ENCODE measurements at places on chromosomes 4 and X.
A peak's percentile ranks its signal among the peaks of the same experiment; 100 is the strongest.

DNA sequence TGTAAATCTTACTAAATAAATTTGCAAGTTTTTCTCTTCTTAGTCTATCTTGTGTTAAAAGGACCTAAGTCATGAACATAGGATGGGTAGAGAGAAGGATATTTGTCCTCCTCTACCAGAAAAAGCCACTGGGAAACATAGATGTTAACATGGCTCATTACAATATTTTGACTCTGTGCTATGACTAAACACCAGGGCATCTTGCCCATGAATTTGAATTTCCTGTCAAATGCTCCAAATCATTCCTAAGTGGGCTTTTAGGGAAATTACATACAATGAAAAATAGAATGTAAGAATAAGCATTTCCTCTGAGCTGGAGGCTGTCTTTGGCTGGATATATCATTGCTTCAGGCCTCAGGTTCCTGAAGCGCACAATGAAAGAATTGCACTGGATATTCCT is 39.1 kb downstream of the ANOS1 start:
- DNase-seq: no peak

GRCh38 chrX:2705046-2705832 is 14.1 kb downstream of the CD99 start:
- no peak for DNase-seq

DNA sequence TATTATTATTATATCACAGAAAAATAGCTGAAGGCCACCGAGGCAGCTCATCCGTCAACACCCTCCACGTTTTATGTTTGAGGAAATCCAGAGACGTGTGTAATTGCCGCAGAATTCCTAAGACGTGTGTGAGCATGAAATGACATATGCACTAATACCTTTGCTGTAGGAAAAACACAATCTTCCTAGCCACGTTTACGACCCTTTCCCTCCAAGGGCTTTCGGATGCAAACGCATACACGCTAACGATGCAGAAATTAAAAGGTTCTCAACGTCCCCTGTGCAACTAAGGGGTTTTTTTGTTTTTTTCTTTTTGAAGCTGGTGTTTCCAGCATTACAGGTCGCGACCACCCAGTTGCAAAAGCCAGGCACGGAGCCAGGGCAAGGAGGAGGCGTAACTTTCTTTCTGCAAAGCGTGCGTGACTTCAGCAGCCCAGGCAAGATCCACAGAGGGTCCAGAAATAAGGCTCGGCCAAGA is 33.8 kb downstream of the CRLF2 start:
- DNase-seq: peak; percentile 42

DNA sequence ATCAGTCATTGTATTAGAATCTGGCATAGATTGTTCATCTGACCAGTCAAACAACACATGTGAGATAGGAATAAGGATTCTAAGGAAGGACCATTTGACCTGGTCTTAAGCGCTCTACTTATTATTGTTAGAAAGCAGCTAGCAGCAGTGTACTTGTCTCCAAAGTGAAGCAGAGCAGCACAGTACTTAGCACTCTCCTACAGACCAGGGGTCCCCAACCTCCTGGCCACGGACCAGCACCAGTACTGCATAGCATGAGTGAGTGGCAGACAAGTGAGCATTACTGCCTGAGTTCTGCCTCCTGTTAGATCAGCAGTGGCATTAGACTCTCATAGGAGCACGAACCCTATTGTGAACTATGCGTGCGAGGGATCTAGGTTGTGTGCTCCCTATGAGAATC is 135.9 kb upstream of the SPRY1 start:
- no peak for DNase-seq

DNA sequence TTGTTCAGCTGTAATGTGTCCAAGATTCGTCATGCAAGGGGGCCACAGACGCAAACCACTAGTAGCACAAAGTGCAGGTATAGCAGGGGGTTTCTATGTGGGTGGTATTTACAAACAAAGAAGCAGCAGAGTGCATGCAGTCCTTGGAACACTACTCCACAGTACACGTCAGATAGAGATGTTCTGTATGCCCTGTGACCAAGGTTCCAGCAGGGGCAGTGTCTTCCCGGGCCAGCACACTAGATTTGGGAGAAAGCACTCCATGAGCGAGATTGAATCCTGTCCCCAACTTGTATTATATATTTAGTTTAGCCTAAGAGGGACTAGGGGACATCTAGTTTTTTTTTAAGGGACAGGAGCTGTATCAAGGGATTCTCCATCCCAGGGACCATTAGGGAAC is 54.4 kb upstream of the ESX1 start:
- DNase-seq: no peak

- no peak for DNase-seq
Measured at GRCh38 chr4:110632506-110633357, 9.9 kb upstream of the PITX2 start.

DNA sequence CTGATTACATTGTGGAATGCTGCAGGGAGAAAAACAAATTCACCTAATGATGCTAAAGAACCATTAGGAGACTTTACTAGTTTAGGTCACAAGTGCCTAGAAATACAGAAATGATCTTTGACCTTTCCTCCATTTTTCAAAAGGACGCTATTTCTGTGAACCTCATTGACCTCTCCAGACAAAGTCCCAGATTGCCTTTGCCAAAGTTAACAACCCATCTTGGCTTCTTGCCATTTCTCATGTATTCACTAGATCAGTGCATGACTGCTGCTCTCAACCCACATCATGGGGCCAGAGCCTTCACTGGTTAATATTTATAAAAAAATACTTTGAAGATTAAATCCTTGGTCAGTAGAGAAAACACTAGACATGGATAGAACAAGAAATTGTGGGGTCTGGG is 19.9 kb upstream of the AR start:
- no peak for DNase-seq

GRCh38 chr4:3041192-3042142 is 32.9 kb downstream of the HTT-AS start:
- DNase-seq: no peak

GRCh38 chr4:136392576-136392975 is 1139.7 kb downstream of the PCDH18 start:
- DNase-seq: peak; percentile 39

DNA sequence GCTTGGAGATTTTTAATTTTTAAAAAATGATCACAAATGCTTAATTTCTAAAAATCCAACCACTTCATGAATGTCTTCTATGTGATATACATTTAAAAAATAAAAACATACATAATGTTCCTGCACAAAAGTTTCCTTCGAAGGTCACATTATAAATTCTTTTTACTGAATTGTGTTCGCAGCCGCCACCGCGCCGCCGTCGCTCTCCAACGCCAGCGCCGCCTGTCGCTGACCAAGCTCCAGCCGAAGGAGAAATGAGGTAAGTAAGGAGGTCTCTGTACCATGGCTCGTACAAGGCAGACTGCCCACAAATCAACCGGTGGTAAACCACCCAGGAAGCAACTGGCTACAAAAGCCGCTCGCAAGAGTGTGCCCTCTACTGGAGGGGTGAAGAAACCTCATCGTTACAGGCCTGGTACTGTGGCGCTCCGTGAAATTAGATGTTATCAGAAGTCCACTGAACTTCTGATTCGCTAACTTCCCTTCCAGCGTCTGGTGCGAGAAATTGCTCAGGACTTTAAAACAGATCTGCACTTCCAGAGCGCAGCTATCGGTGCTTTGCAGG is 48.8 kb upstream of the NEUROG2 start:
- DNase-seq: no peak

DNA sequence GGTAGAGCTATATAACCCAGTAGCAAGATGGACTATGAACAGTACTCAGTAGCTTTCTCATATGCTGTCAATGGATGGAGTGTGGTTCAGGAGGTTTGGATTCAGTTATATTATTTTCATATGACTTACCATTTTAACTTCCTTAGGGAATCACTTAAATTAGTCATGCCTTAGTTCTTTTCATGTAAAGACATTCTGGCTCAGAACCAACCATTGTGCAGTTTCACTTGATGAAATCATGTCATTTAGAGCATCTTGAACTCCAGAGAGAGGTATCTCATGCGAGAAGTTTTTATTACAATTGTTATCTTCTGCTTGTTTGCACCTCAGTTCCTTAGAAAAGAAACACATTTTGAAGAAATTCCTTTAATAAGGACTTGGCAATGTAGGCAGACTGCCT is 55.8 kb downstream of the IL1RAPL2 start:
- no peak for DNase-seq

DNA sequence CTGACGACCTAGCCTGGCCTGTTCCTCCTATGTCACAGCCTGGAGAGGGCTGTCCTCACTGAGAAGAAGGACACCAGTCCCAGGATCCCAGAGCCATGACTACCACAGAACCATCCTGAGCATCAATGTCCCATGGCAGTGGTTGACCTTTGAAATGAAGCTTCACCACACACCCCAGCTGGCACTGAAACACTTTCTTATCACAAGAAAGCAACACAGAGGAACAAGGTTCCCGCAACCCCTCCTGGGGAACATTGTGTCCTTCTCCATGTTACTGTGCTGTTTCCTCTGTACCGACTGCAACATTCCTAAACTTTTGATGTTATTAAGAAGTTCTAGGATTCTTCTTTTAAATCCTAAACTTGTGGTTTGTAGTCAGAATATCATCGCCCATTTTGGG is 21.2 kb upstream of the FAM156A start:
- DNase-seq: no peak

- DNase-seq: no peak
Measured at GRCh38 chr4:136343340-136343739, 1189.0 kb downstream of the PCDH18 start.

- peak; percentile 46 for DNase-seq
Measured at GRCh38 chr4:26459054-26459755, 31.1 kb downstream of the CCKAR start.

DNA sequence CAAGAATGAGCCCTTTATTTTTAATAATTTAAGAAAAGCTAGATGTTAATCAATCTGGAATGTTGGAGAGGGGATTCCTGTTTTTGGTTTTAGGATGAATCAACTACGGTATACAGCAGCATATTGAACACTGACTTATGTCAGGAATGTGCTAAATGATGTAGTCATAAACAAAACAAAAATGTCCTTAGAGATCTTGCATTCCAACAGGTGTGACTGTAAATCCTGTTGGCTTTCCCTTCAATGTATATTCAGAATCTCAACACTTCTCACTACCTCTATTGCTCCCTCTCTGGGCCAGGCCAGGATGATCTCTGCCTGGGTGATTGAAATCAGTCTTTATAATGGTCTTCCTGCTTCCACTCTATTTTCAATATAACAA is 37.8 kb upstream of the BDH2 start:
- no peak for DNase-seq

DNA sequence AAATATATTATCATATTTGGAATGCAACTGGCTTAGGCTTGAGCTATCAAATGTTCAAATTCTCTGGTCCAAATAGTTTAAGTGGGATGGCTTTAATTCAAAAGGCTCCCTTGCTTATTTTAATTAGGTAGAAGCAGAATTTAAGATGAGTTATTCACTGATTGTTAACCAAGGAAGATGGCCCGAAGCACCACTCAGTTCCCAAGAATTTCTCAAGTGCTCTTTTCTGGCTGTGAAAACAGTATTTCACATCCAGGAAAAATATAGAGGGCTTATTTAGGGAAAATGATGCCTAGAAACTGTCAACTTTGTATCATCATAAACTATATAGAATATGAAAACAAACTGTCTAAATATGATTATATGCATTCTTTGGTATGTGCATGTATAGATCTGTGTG is 246.5 kb upstream of the SFRP2 start:
- no peak for DNase-seq

- DNase-seq: peak; percentile 70
Measured at GRCh38 chr4:122668241-122668640, 47.4 kb upstream of the IL21 start.

DNA sequence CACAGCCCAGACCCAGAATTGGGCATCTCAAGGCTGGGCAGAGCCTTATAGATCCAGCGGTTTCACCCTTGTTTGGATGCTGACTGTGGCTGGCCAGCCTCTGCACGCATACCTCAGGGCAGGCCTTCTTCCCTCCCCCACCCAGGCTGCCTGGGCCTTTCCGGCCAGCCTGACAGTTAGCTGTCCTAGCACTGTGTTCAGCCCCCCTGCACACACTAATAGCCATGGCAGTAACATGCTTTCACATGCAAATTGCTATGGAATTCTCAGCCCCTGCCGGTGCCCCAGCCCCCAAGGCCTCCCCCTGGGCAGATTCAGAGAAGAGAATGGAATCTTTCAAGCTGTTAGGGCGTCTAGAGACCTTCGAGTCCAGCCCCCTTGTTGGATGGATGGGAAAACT is 17.7 kb downstream of the EFNB1 start:
- no peak for DNase-seq

DNA sequence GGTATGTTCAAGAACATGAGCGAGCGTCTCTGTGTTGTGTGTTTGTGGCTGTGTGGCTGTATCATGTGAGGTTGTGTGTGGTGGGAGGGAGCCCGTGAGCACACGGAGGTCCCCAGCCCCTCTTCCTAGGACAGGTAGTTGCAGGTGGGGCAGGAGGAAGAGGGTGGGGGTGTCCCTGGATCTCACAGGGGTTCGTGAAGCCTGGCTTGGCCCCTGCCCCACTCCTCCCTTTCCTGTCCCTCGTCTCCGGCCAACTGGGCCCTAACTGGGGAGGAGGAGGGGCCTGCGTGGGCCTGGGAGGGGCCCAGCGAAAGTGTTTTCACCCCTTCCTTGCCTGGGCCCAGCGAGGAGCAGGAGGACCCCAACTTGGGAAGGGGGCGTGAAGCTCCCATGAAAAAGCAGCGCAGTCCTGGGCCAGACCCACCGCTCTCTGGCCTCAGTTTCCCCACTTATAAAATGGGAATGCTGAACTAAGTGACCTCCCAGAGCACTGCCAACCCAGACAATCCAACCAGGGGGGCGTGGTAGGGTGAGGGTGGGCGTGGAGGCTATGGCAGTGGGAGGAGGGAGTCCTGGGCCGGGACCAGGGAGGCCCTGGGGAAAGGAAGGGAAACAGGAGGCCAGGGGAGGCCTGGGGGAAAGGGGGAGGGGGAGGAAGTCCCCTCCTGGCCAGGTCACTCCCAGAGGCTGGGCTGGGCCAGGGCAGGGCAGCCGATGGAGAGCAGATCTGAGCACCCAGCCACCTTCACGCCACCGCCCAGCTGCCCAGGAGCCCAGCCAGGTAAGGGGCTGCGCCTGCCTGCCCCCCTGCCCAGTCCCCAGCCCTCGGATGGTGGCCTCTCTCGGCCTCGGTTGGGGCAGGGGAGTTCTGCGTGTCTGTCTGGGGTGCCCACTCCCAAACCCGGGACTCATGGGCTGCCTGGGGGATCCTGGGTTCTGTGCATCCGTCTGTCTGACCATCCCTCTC is at the start of gene AVPR2:
TSS of gene AVPR2 (plus strand) at position 683 of the 967 bp plus-strand sequence. CDS start 473 bp downstream, outside the sequence.
- no peak for DNase-seq

- DNase-seq: no peak
Measured at GRCh38 chrX:8864161-8864560, 63.0 kb upstream of the FAM9A start.

GRCh38 chr4:90078440-90078839 is 48.8 kb upstream of the CCSER1 start:
- no peak for DNase-seq

- no peak for DNase-seq
Measured at GRCh38 chr4:25442863-25443307, 65.8 kb downstream of the ANAPC4 start.

- DNase-seq: no peak
Measured at GRCh38 chrX:153400146-153401132, 711 bp downstream of the PNMA6E start.

DNA sequence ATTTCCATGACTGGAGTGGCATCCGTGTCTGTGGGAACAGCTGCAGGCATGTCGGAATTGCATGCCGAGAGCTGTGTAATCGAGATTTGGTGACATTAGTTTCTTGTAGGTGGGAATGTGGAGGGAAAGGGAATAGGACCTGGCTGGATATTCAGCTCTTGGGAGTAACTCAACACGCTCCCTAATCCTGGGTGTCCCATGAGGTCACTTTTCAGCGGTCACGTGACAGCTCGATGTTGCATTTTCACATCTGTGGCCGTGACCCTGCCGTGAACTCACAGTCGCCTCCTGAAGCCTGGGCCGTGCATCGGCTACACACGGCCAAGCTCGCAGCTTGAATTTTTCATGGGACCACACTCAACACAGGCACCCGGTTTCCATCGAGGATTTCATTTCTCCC is 25.8 kb upstream of the PSAPL1 start:
- DNase-seq: no peak
